Frontal cortex (tissue), 4 donors: ENCODE measurements at places on chromosomes 1 and 21.

DNA sequence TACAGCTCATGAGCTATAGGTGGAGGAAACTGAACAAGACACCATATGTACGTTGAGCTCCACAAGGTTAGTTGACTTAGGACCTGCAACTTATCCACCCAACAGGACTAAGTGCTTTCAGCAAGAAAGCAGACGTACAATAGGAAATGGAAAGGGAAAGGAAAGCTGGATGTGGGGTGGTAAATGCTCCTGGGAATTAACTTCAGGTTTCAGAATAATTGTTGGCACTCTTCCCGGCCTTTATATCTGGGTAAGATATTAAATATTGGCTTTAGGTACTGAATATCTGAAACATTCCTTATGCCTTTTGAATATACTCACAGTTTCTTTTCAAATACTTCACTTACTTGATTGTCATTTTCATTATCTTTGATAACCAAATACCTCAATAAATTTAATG, 36.3 kb downstream of the GLMN start:
- DNase-seq = no peak

GRCh38 chr1:229241390-229241789, 29.5 kb upstream of the RAB4A start:
- DNase-seq = no peak

DNA sequence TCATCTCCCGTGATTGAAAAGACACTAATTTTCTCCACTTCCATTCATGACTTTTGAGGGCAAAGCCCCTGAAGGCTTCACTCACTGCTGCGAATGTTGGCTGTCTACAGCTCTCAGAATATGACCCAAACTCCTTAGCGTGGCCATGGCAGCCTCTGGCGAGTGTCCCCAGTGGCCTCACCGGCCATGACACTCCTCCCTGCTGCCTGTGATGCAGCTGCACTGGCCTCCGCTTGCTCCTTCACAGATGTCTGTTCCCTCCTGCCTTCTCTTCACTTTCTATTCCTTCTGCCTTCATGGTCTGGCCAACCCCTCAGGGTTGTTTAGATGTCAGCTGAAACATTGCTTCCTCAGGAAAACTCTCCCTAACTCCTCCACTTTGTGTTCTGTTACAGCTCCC, 30.8 kb upstream of the PTPRF start:
- DNase-seq = no peak

- no peak for DNase-seq
Measured at GRCh38 chr1:44275296-44275962, 62.2 kb downstream of the DMAP1 start.
